Osteoblast (primary cell): ENCODE measurements at places on chromosomes 5 and 9. TPM values are rescaled to one million over a fixed set of nuclear protein-coding genes. Genes with fewer than 3 reads are reported as not detected.

The TMEM252 gene
- total RNA-seq: not detected in 2 replicates

The PITX1 gene
- 8.3 and 9.8 TPM in 2 replicates for total RNA-seq

GRCh38 chr5:102483736-102484135 lies 15.1 kb downstream of the SLCO6A1 start:
- H3K36me3 ChIP-seq: no peaks in the 10 kb centered on the region
- peak overlapping the region; percentile 10 for H3K27ac ChIP-seq
- H3K4me3 ChIP-seq: no peak overlapping the region
- H3K27me3 ChIP-seq: no peaks in the 10 kb centered on the region
- H3K4me1 ChIP-seq: peaks cover 4% of the 10 kb centered on the region

DNA sequence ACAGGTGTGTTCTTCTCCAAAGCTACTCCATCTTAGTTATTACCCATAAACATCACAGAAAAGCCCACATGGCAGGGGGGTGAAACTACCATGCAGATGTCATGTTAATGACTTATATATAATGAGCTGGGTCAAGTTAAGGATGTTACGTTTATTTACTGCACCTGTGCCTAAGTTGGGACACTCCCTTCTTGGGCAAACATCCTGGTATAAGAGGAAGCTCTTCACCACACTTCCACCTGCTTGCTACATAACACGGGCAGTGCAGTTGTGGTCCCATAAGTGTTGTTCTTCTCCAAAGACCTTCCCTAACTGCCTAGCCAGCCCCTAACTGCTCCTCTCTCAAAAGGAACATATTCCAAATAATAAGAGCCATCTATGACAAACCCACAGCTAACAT lies 9.3 kb upstream of the ZCCHC9 start:
- H3K27me3 ChIP-seq: no peaks in the 10 kb centered on the region
- H3K4me1 ChIP-seq: no peaks in the 10 kb centered on the region
- H3K36me3 ChIP-seq: no peaks in the 10 kb centered on the region
- no peak overlapping the region for H3K27ac ChIP-seq
- H3K4me3 ChIP-seq: no peak overlapping the region
- no peak for DNase-seq

DNA sequence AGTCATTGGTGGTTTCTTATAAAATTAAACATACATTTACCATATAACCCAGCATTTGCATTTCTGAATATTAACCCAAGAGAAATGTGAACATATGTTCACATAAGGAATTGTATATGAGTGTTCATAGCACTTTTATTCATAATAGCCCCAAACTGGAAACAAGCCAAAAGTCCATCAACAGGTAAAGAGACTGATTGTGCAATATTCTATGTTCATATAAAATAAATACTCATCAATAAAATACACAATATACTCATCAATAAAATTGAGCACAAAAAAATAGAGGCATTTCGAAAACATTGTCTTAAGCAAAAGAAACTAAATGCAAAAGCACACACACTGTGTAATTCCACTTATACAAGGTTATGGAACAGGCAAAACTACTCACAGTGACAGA lies 3.7 kb downstream of the SMIM23 start:
- H3K27me3 ChIP-seq: peaks cover 20% of the 10 kb centered on the region
- H3K27ac ChIP-seq: no peak overlapping the region
- no peaks in the 10 kb centered on the region for H3K4me1 ChIP-seq
- DNase-seq: no peak

The SNX24 gene
- 22.7 and 26.4 TPM in 2 replicates for total RNA-seq

The TOR2A gene
- 3.8 and 4.7 TPM in 2 replicates for total RNA-seq

DNA sequence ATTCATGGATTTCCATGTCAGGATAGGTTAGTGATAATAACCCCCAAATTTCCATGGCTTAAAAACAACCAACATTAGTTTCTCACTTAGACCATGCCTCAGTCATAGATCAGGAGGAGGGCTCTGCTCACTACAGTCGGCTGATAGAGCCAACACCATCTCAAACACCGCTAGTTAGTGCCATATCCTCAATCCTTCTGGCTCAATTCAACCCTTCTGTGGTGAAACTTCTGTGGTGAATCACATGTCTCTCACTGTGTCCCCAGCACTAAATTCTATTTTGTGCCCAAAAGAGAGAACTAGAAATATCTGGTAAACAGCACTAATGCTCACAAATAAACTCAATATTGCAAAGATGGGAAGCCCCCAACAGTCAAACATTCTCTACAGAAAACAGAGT lies 21.1 kb downstream of the ECPAS start:
- no peak overlapping the region for H3K4me3 ChIP-seq
- DNase-seq: no peak
- H3K27me3 ChIP-seq: no peaks in the 10 kb centered on the region

The TAF11L11 gene
- 0.29 TPM in 1 of 2 replicates, not detected in the other for total RNA-seq

DNA sequence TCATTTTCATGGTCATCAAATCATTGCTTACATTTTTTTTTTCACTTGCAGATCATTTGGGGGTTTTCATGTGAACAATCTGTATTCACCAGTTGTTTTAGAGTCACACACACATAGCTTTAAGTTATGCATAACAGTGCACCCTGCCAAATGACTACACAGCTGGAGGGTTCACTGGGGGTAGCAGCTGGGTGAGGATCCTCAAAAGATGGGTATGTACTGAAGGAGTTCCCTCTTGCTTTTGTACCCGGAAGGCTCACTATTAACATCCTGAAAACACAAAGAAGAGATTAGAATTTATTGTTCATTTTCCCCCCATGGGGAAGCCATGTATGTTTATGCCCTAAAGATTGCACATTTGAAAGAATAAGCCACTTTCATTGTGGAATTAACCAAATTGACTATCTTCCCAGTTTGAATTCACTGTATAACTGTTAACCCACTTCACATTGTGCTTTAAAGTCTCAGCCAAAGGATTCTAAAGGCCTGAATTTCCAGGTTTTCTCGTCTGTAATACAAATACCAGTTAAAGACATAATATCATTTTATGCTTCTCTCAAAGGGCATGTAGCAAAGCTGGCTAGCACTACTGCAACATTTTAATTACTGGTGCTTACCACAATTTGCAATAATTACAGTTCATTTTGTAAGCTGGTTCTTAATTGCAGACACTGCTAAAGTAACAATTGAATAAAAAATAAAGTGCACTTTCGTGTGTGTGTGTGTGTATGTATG lies 466.4 kb upstream of the MEF2C start:
- H3K27me3 ChIP-seq: no peaks in the 10 kb centered on the region
- no peak overlapping the region for H3K27ac ChIP-seq
- H3K4me1 ChIP-seq: peaks cover 8% of the 10 kb centered on the region
- H3K4me3 ChIP-seq: no peak overlapping the region
- DNase-seq: no peak

DNA sequence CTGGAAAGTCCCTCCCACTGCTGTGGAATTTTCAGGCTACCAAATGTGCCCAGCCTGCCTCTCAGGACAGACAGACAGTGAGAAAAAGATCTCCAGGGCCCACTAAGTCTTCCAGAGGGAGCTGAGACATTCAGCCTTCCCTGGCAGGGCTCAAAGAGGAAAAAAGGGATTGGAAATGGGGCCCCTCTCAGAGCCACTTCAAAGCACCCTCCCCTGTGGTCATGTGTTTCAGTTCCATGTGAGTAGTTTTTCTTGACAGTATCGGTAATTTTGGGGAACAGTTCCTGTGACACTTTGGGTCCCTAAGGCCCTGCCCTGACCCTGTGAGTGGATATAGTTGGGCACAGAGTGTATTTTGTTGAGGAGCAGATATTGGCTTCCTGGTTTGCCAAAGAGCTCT lies 25.0 kb downstream of the LARP1 start:
- H3K36me3 ChIP-seq: no peaks in the 10 kb centered on the region
- H3K27ac ChIP-seq: peak overlapping the region; percentile 47
- peaks cover 39% of the 10 kb centered on the region for H3K4me1 ChIP-seq
- no peak overlapping the region for H3K4me3 ChIP-seq
- no peak for DNase-seq
- no peaks in the 10 kb centered on the region for H3K27me3 ChIP-seq

GRCh38 chr9:98378794-98379193 lies 123.3 kb upstream of the TBC1D2 start:
- peak overlapping the region; percentile 43 for H3K27ac ChIP-seq
- no peak overlapping the region for H3K4me3 ChIP-seq
- no peaks in the 10 kb centered on the region for H3K36me3 ChIP-seq
- peak; percentile 80 for DNase-seq
- H3K4me1 ChIP-seq: peaks cover 40% of the 10 kb centered on the region
- H3K27me3 ChIP-seq: no peaks in the 10 kb centered on the region

The SAXO1 gene
- total RNA-seq: under 0.01 TPM in 2 replicates

The SLC2A8 gene
- total RNA-seq: 5.4 and 6.8 TPM in 2 replicates

GRCh38 chr5:10933121-10933520 lies 172.1 kb upstream of the DAP start:
- H3K36me3 ChIP-seq: no peaks in the 10 kb centered on the region
- peak; percentile 45 for DNase-seq
- no peaks in the 10 kb centered on the region for H3K4me1 ChIP-seq
- no peak overlapping the region for H3K27ac ChIP-seq
- H3K27me3 ChIP-seq: no peaks in the 10 kb centered on the region
- no peak overlapping the region for H3K4me3 ChIP-seq

DNA sequence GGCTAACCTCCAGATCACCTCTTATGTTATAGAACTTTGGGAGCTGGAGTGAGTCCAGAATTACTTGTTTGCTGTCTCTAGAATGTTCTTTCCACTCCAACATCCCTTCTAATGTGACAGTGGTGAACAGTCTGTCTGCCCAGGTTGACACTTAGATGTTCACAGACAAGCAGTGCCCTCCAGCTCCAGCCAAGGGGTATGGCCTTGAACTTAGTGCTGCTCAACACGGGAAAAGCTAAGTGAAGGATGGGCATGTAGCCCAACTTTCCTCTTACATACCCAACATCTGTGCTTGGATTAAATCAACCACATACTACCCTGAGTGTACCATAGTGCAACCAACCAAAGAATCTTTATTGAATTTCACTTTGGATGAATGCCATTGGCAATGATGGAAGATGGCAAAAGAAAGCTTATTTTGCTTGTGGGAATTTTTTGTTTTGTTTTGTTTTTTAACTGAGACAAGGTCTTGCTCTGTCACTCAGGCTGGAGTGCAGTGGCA lies 201.2 kb downstream of the NXNL2 start:
- no peaks in the 10 kb centered on the region for H3K27me3 ChIP-seq
- H3K27ac ChIP-seq: no peak overlapping the region
- DNase-seq: no peak
- H3K36me3 ChIP-seq: no peaks in the 10 kb centered on the region
- H3K4me3 ChIP-seq: no peak overlapping the region

The GZMA gene
- total RNA-seq: not detected in 2 replicates

The SPATA31E1 gene
- under 0.01 TPM in 1 of 2 replicates, not detected in the other for total RNA-seq

DNA sequence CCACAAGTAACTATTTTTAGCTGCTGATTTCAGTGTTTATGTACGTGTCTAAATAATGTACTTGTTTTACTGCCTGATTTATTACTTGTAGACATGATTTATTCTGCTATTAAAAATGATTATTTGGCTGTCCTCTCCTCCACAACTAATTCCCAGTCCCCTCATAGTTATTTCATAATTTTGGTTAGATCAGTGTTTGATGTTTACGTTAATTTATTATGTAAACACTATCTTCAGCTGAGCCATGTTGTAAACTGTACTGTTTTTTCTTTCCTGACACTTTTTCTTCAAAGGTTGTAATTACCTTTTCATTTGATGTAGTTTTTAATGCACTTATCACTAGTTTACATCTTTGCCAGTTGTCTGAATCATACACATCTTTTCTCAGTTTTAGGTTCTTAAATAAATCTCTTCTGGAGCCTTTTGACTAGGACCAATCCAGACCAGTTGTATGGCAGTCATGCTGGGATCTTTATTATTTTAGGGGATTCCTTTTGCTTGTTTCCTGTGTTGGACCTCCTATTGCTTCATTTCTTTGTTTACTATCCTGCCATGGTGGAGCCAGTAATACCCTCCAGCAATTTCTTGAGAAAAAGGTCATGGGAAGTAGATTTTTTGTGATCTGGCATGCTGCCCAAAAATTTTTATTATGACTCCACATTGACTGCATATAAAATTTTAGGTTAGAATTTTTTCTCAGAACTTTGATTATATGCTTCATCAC lies 16.1 kb downstream of the AP3S1 start:
- H3K36me3 ChIP-seq: no peaks in the 10 kb centered on the region
- H3K4me1 ChIP-seq: peaks cover 20% of the 10 kb centered on the region
- DNase-seq: no peak
- peak overlapping the region; percentile 50 for H3K27ac ChIP-seq
- no peaks in the 10 kb centered on the region for H3K27me3 ChIP-seq
- H3K4me3 ChIP-seq: no peak overlapping the region

GRCh38 chr5:176447591-176447977 lies 601 bp upstream of the FAF2 start:
- H3K36me3 ChIP-seq: no peaks in the 10 kb centered on the region
- peak overlapping the region; percentile 87 for H3K27ac ChIP-seq
- H3K27me3 ChIP-seq: no peaks in the 10 kb centered on the region
- H3K4me3 ChIP-seq: peak overlapping the region; percentile 99
- DNase-seq: no peak
- peaks cover 20% of the 10 kb centered on the region for H3K4me1 ChIP-seq

The F2RL2 gene
- total RNA-seq: 1.1 and 1.5 TPM in 2 replicates

DNA sequence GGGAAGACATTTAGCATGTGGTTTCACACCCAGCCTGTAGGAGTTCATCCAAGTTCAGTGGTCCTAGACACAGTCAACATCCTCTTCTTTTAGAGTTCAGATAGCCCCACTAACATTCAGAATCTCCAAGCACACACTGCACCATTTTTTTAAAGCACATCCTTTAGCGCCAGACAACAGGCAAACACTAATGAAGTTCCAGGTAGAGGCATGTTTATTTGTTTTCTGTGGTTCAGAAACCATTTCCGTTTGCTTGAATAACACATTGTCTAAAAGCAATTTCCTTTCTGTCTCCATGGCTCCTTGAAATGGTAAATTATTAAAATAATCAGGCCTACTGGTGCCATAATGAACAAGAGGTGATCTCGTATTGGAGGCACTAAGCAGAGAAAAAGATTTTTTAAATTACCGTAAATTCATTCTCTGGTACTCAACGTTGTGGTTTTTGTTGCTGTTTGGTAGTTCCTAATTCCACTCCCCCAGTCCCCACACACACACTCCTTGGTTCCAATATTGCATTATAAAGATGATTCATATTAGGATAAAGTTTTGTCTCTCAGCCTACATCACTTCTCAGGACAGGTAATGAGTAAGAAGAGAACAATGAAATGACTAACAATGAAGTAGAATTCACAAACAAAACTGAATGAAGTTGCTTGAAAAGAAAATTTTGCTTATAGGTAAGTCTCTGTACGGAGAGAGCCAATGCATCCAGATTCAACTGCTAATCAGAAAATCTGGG lies 153.1 kb downstream of the PCSK1 start:
- peaks cover 11% of the 10 kb centered on the region for H3K4me1 ChIP-seq
- DNase-seq: peak; percentile 57
- no peaks in the 10 kb centered on the region for H3K27me3 ChIP-seq
- H3K4me3 ChIP-seq: no peak overlapping the region
- no peaks in the 10 kb centered on the region for H3K36me3 ChIP-seq

GRCh38 chr5:35939639-35940038 lies 1.2 kb upstream of the CAPSL start:
- H3K27ac ChIP-seq: no peak overlapping the region
- no peaks in the 10 kb centered on the region for H3K4me1 ChIP-seq
- H3K36me3 ChIP-seq: no peaks in the 10 kb centered on the region
- DNase-seq: no peak
- H3K4me3 ChIP-seq: no peak overlapping the region

- no peaks in the 10 kb centered on the region for H3K4me1 ChIP-seq
- H3K4me3 ChIP-seq: no peak overlapping the region
- DNase-seq: no peak
- no peaks in the 10 kb centered on the region for H3K36me3 ChIP-seq
- H3K27me3 ChIP-seq: peaks cover 40% of the 10 kb centered on the region
These were observed 73.7 kb downstream of the GTF3C4 start for GRCh38 chr9:132743931-132744479.

GRCh38 chr5:107682533-107682932 lies 11.8 kb upstream of the EFNA5 start:
- H3K36me3 ChIP-seq: no peaks in the 10 kb centered on the region
- DNase-seq: no peak
- H3K4me3 ChIP-seq: no peak overlapping the region
- H3K27me3 ChIP-seq: no peaks in the 10 kb centered on the region
- H3K4me1 ChIP-seq: no peaks in the 10 kb centered on the region
